ENCODE measurements at places on chromosomes 4 and X. TPM values are rescaled to one million over a fixed set of nuclear protein-coding genes. Genes with fewer than 3 reads are reported as not detected.

AKAP14 gene
- not detected for total RNA-seq

REELD1 gene
- total RNA-seq: 1.4 TPM

CNOT6L gene
- total RNA-seq: 2.2 TPM

PNMA6A gene
- total RNA-seq: not detected

SMIM10 gene
- total RNA-seq: not detected

VGLL1 gene
- total RNA-seq: not detected

GPR82 gene
- total RNA-seq: 0.41 TPM

TMEM271 gene
- total RNA-seq: not detected

METAP1 gene
- total RNA-seq: 53.7 TPM

SLC10A6 gene
- 0.32 TPM for total RNA-seq

GPRIN3 gene
- 10.1 TPM for total RNA-seq

TLR1 gene
- total RNA-seq: 4.4 TPM

EREG gene
- not detected for total RNA-seq

MTCP1 gene
- total RNA-seq: 9.7 TPM

GPAT3 gene
- 32.4 TPM for total RNA-seq

RASSF6 gene
- 30.7 TPM for total RNA-seq

SLC39A8 gene
- total RNA-seq: 35.9 TPM

ASB12 gene
- total RNA-seq: not detected

DDX60 gene
- total RNA-seq: 26.9 TPM

CT55 gene
- total RNA-seq: not detected

BBS7 gene
- total RNA-seq: 14.8 TPM

CXorf38 gene
- 18.6 TPM for total RNA-seq

HSFX2 gene
- total RNA-seq: not detected

WFS1 gene
- 11.5 TPM for total RNA-seq

SPINK2 gene
- 2.9 TPM for total RNA-seq

FAM9C gene
- total RNA-seq: not detected

RNF212 gene
- total RNA-seq: not detected

CXorf49B gene
- total RNA-seq: not detected

MTNR1A gene
- total RNA-seq: 7.0 TPM

GTPBP6 gene
- 30.6 TPM for total RNA-seq

PNPLA4 gene
- total RNA-seq: 14.1 TPM

EVC gene
- 12.1 TPM for total RNA-seq

LARP7 gene
- 75.4 TPM for total RNA-seq

NEIL3 gene
- not detected for total RNA-seq

GLRB gene
- 2.9 TPM for total RNA-seq

MGST2 gene
- total RNA-seq: 91.5 TPM

ARMCX1 gene
- 5.2 TPM for total RNA-seq

DDX53 gene
- total RNA-seq: not detected

MTMR8 gene
- 11.2 TPM for total RNA-seq

GLRA2 gene
- total RNA-seq: 0.79 TPM

GBA3 gene
- 2.8 TPM for total RNA-seq

DOK7 gene
- total RNA-seq: not detected

FHDC1 gene
- total RNA-seq: 15.4 TPM

Data from transverse colon (tissue), 4 donors.